ENCODE measurements at places on chromosomes 11 and 22.

- DNase-seq: no peak
Observed at GRCh38 chr11:117859061-117859460, 17.4 kb downstream of the FXYD6 start.

GRCh38 chr11:118605116-118605867 lies 2.1 kb upstream of the PHLDB1 start:
- no peak for DNase-seq

GRCh38 chr11:12318791-12319438 lies 58.5 kb upstream of the PARVA start:
- DNase-seq: no peak

DNA sequence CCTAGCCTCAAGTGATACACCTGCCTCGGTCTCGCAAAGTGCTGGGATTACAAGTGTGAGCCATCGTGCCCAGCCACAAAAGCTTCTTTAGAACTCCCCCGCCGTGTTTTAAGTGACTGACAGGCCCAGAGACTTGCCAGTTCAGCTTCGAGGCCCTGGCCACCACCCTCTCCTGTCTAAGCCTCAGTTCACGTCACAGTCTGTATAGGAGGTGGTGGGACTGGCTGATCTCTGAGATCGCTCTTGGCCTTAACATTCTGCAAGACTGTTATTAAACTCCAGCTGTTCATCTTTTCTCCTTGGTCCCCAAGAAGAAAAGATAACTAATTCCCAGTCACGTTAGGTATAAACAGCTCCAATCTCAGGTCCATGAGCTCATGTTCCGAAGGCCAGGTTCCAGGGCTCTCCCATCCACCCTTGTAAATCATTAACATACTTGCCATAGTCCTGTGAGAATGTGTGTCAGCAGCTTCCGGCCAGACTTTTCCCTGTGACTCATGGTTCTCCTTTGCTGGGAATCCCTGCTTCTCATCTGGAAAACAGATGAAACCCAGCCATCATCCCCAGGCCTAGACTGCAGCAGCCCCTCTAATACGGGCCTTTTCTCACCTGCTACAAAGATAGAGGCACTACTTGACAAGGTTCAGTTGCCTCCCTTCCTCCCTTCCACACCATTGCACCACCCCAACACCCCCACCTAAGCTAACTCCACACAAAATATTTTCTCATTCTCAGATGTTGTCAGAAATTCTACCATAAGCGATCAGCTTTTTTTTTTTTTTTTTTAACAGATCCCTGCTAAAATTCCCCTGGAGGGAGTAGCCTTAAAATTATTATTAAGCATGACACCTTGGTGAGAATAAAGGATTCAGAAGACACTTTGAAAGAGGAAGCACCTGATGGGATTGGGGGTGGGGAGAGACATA lies 5.6 kb upstream of the KIAA0930 start:
- DNase-seq: no peak

DNA sequence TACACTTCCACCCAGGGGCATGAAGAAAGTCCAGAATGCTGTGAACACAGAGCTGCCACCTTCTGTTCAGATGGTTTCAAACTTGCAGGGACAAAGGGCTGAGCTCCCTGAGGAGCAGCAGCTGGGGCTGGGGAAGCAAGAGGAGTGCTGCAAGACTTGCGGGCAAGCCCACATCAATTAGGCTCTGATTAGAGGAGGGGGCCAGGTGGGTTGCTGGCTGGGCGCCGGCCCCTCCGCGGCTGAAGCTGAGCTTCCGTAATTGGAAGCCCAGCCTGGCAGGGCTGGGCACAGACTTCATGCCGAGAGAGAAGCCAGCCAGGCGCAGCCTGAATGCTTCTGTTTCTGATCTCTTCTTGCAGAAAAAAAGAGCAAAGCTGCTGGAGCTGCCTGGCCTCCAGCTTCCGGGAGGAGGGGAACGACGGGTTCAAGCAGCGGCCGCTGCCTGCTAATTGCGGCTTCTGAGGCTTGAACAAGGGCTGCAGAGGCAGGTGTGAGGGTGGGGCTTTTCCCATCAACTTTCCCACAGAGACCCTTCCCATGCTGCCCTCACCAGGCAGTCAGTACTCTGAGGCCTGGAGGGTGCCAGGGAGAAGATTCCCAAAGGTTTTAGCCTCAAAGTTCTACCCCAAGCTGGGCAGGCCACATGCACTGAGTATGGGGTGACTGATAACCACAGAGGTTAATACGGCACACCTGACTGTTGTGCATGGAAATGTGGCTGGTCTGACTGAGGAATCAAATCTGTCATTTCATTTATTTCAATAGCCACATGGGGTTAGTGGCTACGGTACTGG lies 91.1 kb upstream of the LMO1 start:
- no peak for DNase-seq

DNA sequence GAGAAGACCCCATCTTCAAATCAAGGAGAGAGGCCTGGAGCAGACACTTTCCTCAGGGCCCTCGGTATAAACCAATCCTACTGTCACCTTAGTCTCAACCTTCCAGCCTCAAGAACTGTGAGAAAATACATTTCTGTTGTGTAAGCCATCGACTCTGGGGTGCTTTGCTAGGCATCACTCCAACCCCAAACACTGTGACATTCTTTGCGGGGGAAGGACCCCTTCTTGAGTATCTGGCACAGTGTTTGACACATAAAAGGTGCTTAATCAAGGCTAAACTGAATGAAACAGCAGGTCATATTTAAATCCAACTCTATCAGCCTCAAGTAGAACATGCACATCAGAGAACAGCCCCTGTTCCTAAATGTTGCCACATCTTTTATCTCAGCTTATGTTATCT lies 558.1 kb downstream of the INSC start:
- DNase-seq: no peak

GRCh38 chr11:124207102-124207792 lies 24.1 kb downstream of the OR10D3 start:
- no peak for DNase-seq

DNA sequence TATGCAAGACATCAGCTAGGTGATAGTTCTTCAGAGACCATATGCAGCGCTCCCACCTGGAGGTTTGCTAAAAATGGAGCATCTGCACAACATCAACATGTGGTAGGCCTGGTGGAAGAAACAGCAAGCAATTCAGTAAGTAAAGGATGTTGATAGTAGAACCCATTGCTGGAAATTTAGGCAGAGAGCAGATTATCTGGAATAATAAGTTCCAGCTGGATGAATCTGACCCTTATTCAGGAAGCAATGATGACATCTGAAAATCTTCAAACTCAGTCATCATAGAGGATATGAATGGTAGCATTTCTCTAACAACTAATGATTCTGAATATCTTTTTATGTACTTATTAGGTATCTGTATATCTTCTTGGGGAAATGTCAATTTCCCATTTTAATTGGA lies 225.2 kb upstream of the ANO3 start:
- DNase-seq: no peak

DNA sequence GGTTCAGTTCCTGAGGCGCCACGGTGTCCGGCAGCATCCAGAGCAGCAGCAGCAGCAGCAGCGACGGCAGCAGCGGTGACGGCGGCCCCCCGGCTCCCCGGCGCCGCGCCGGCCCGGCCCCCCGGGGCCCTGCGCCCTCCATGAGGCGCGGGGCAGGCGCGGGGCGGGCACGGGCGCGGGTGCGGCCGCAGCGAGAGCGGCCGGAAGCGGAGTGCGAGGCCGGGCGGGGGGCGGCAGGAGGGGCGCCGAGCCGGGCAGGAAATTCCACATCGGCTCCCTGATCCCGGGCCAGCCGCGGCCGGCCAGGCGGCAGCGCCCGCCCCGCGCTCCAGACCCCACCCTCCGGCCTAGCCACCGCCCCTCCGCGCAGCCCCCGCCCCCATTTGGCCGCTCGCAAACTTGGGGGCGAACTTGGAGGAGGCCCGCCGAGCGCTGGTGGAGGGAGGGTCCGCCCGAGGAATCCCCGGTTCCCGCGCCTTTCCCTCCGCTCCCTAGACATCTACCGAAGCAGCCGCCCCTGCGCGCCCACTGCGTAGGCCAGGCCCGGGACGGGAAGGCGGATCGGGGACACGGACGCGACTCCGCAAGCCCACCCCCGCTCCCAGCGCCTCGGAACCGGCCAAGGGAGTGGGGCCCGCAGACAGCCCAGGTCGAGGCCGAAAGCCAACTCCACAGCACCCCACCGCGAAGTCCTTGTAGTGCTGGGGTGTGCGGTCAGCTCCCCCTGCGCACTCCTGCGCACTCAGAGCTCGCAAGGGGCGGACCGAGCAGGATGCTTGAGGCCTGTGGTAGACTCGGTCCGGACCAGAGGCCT lies at the start of gene SCARF2:
Gene SCARF2 (minus strand): TSS at position 213 of the 814 bp plus-strand sequence. CDS start 71 bp downstream, at position 142.
- no peak for DNase-seq

GRCh38 chr22:29245626-29246385 lies 22.0 kb downstream of the RHBDD3 start:
- DNase-seq: peak; percentile 63

- no peak for DNase-seq
Observed at GRCh38 chr11:75918331-75918730, 103.3 kb downstream of the UVRAG start.

DNA sequence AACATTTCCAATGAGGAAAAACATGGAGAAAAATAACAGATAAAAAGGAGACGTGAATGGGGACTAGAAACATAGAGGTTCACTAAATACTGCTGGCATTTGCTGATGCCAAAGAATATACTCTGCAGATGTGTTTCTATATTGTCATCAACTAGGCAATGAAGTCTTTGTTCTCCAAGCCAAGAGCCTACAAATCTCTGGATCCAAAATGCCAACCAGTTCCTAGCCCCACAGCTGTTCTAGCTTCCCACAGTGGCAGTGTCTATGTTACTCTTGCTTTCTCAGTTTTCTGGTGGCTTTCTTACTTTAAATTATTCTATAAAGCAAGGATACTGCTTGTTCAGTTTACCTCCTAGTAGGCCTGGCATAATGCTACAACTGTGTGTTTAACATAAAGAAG lies 977.9 kb upstream of the CCDC90B start:
- DNase-seq: no peak

GRCh38 chr22:42425989-42426355 lies 6.2 kb downstream of the NFAM1 start:
- DNase-seq: no peak

GRCh38 chr11:76860539-76861475 lies at the start of gene ACER3:
ACER3 (plus strand) TSS chr11:76860918; CDS start chr11:76860977, 59 bp downstream.
- peak; percentile 58 for DNase-seq

DNA sequence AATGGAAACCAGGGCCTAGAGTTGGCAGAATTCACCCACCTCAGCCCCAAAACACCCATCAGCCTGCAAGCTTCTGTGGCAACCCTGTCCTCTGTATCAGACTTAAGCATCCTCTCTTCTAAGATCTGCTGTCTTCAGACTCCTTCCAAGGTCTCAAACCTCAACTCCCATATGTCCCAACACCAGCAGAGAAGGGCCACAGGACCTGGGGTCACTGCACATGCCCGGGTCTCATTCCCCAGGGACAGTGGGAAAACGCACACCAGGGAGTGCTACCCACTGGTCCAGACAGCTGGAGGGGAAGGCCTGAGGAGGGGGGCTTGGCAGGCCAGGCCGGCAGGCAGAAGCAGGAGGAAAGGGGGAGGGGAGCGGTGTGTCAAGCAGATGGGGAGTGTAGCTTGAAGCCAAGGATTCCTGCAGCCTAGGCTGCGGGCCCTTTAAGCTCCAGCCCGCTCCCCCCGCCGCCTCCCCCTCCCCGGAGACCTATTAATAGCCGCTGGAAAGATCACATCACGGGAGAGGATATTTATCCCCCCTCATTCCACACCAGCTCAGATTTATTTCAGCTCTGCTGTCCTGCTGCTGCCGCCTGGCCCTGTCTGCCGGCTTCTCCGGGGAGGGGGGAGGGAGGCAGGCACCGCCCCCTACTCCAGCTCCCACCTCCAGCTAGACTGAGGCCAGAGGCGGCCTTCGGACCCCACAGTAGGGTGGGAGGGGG lies 16.7 kb downstream of the BCL9L start:
- DNase-seq: no peak

DNA sequence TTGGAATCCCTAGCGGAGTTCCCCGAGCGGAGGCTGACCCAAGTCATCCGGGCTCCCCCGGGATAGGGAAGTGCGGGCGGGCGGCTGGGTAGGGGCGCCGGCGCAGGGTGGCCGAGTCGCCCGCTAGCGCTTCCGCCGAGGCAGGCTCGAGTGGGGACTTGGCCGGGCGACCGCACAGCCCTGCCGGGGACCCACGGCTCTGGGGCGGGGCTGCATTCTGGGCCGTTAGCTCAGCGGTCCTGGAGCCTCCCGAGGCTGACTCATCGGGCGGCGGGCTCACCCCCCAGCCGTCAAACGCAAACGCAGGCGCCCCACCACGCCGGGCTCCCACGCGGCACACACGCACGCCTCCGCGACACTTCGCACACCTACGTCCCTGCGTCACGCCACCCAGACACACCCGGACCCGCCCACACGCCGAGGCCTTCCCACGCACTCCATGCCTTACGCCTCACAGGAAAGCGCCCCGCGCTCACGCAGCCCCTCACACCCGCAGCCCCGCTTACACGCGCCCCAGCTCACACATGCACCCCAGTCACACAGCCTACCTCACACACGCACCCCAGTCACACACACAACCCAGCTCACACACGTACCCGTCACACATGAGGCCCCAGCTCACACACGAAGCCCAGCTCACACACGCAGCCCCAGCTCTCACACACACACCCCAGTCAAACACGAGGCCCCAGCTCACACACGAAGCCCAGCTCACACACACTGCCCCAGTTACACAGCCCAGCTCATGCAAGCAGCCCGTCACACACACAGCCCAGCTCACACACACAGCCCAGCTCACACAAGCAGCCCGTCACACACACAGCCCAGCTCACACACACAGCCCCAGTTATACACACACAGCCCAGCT lies 1.2 kb downstream of the PHLDB1 start:
- peak; percentile 81 for DNase-seq

DNA sequence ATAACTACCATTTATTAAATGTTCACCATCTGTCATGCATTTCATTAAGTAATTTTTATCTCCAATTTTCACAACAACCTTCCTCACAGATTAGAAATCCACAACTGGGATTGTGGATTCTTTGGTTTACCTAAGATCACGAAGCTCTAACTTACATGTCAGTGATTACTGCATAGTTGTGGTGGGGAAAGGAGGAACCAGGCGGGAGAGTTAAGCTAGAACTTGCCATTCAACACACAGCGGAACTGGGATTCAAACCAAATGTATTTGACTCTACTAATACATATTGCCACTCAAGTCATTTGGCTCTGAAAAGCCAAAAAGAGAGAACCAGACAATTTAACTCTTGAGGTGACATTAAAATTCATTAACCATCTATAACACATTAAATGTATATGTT lies 10.4 kb upstream of the LAYN start:
- DNase-seq: no peak

- DNase-seq: no peak
Observed at GRCh38 chr11:122306831-122307391, 190.9 kb upstream of the BLID start.

DNA sequence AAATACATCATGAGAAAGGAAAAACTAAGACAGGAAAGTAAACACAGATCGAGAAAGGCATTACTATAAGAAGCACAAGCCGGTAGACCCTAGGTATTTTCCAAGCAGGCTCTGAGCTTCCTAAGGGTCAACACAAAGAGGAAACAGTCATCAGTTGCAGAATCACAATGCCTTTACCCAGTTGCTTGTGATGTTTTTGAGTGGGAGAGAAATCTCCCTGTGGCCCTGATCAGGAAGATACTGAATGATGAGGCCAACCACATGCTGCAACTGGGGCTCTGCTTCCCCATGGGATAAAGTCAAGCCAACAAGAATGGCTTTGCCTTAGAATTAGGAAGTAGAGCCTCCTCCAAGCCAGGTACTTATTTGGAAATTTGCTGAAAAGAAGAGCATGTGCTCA lies 132.6 kb downstream of the MICAL2 start:
- DNase-seq: no peak

Measured in effector memory CD8-positive, alpha-beta T cell (primary cell).